ENCODE measurements at places on chromosomes 2 and 18.

GRCh38 chr2:73970850-73971471 is 13.7 kb upstream of the TET3 start:
- no peaks in the 10 kb centered on the region for H3K36me3 ChIP-seq
- DNase-seq, result peak; percentile 85
- peaks cover 26% of the 10 kb centered on the region for H3K4me1 ChIP-seq
- peak overlapping the region; percentile 70 for H3K27ac ChIP-seq

DNA sequence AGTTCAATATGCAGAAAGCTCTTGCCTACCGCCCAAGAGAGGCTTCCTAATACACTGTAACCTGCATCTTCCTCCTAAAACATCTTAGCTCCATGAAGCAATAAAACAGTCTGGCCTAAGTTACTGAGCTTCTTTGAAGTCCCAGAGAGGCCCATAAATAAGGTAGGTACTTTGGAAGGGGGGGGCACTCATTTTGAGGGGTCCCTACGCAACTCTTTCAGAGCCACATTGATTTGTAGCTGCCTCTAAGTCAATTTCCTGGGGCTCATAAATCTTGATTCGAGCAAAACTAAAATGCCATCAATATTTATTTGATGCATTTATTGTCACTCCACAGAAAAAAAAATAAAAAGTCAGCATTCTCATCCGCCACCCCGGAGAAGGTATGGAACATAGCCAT is 60.4 kb upstream of the SIX2 start:
- no peak overlapping the region for H3K27ac ChIP-seq
- no peaks in the 10 kb centered on the region for H3K36me3 ChIP-seq
- H3K4me3 ChIP-seq, result no peak overlapping the region

DNA sequence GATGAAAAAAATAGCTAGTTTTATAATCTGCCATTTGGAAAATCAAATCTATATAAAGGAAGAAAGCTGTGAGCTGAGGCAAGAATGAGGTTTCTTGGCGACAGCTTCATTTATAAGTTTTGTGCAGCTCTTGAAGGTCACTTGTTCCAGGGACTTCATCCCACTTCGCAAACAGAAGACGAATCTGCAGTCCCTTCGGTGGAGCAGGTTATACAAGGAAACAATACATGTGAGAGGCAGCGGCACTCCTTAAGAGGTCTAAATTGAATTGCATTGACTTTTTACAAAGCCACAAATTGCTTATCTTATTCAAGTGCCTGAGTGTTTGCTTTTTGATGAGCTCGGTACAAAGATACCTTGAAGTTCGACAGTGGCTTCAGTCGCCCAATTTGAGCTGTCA is 72.2 kb downstream of the C1QL2 start:
- H3K27ac ChIP-seq, result no peak overlapping the region
- H3K36me3 ChIP-seq, result no peaks in the 10 kb centered on the region
- no peak overlapping the region for H3K4me3 ChIP-seq
- H3K27me3 ChIP-seq, result no peaks in the 10 kb centered on the region
- DNase-seq, result no peak
- H3K4me1 ChIP-seq, result no peaks in the 10 kb centered on the region

GRCh38 chr18:42611134-42611533 is 504.4 kb downstream of the RIT2 start:
- H3K27ac ChIP-seq, result no peak overlapping the region
- no peaks in the 10 kb centered on the region for H3K36me3 ChIP-seq
- no peaks in the 10 kb centered on the region for H3K27me3 ChIP-seq
- no peak for DNase-seq

GRCh38 chr2:65450810-65451209 is 18.4 kb upstream of the SPRED2 start:
- DNase-seq, result no peak
- H3K27me3 ChIP-seq, result no peaks in the 10 kb centered on the region
- H3K36me3 ChIP-seq, result no peaks in the 10 kb centered on the region

GRCh38 chr2:158049129-158049855 is 52.4 kb upstream of the UPP2 start:
- no peaks in the 10 kb centered on the region for H3K36me3 ChIP-seq
- no peaks in the 10 kb centered on the region for H3K4me1 ChIP-seq
- no peak for DNase-seq
- H3K27me3 ChIP-seq, result no peaks in the 10 kb centered on the region
- H3K4me3 ChIP-seq, result no peak overlapping the region
- no peak overlapping the region for H3K27ac ChIP-seq

GRCh38 chr2:224594840-224595239 is 9.7 kb upstream of the CUL3 start:
- H3K4me1 ChIP-seq, result no peaks in the 10 kb centered on the region
- no peak overlapping the region for H3K4me3 ChIP-seq
- no peak for DNase-seq
- H3K27me3 ChIP-seq, result no peaks in the 10 kb centered on the region
- H3K36me3 ChIP-seq, result no peaks in the 10 kb centered on the region

GRCh38 chr2:236605345-236605734 is 35.7 kb downstream of the ACKR3 start:
- no peak overlapping the region for H3K4me3 ChIP-seq
- DNase-seq, result no peak
- no peak overlapping the region for H3K27ac ChIP-seq
- no peaks in the 10 kb centered on the region for H3K4me1 ChIP-seq
- no peaks in the 10 kb centered on the region for H3K36me3 ChIP-seq

DNA sequence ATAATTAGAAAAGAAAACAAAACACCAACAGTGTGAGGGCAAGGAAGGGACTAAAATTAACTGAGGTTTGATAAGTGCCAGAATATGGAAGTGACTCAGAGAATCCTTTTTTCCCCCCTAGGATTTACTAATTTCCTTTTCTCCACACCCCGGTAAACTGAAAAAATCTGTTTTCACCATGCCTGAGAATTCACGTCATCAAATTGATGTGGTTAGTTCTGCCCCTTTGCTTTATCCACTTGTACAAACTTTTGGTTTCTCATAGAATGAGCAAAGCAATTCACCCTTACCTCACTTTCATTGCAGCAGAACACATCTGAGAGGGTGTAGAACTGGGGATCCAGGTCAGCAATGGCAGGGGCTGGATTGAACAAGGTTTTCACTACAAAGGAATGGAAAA is 57.8 kb downstream of the RBKS start:
- no peak for DNase-seq
- no peaks in the 10 kb centered on the region for H3K4me1 ChIP-seq

- H3K27ac ChIP-seq, result no peak overlapping the region
- no peaks in the 10 kb centered on the region for H3K27me3 ChIP-seq
- no peaks in the 10 kb centered on the region for H3K36me3 ChIP-seq
Measured at GRCh38 chr18:60157810-60158209, 214.8 kb downstream of the MC4R start.

- no peaks in the 10 kb centered on the region for H3K36me3 ChIP-seq
- H3K27me3 ChIP-seq, result no peaks in the 10 kb centered on the region
- no peak for DNase-seq
- H3K4me1 ChIP-seq, result peaks cover 17% of the 10 kb centered on the region
- no peak overlapping the region for H3K27ac ChIP-seq
Measured at GRCh38 chr18:3984163-3984757, 470.8 kb downstream of the DLGAP1 start.

DNA sequence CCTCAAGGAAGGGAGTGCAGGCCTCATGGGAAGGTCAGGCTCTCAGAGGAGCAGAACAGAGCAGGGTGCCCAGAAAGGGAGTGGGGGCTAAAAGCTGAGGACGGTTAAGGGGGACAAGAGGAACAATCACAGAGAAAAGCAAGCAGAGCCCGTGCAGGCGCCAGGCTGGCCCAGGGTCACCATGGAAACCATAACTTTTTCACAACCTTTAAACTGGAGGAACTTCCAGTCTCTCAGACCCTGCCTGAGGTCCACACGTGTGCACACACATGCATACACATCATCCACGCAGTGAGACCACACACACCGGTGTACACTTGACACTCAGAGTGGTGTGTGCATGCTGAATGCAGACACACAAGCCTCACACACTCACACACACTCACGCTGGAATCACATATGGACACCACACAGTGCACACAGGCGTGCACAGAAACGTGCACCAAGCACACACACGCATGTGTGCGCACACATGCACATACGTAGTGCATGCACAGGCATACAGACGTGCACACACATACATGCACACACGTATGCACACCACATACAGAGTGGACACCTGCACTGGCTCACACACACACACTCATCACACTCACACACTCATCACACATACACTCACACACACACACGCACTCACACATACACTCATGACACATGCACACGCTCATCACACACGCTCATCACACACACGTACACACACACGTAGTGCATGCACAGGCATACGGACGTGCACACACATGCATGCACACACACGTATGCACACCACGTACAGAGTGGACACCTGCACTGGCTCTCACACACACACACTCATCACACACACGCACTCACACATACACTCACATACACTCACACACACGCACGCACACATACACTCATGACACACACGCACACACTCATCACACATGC is 37.2 kb upstream of the SNED1 start:
- peak overlapping the region; percentile 88 for H3K27ac ChIP-seq
- no peak overlapping the region for H3K4me3 ChIP-seq
- no peaks in the 10 kb centered on the region for H3K36me3 ChIP-seq
- H3K4me1 ChIP-seq, result peaks cover 36% of the 10 kb centered on the region
- no peaks in the 10 kb centered on the region for H3K27me3 ChIP-seq
- peak; percentile 51 for DNase-seq

- no peaks in the 10 kb centered on the region for H3K36me3 ChIP-seq
- H3K27me3 ChIP-seq, result no peaks in the 10 kb centered on the region
- no peak for DNase-seq
- no peak overlapping the region for H3K27ac ChIP-seq
- H3K4me1 ChIP-seq, result no peaks in the 10 kb centered on the region
Measured at GRCh38 chr2:69007603-69008002, 5.4 kb upstream of the ANTXR1 start.

DNA sequence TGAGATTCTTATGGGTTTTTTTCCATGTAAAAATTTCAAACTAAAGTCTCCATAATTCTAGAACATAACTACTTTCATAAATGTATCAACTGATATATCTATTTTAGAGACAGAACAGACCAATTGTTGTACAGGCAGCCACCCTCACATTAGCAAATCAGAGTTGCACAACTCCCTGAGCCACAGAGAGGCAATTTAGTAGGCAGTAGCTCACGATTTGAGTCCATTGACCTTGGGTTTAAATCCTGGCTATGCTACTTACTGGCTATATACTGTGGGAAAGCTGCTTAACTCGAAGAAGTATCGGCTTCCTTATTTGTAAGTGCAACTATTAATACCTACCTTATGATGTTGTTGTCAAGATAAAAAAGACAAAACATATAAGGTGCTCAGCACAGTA is 16.2 kb downstream of the MTIF2 start:
- no peak overlapping the region for H3K4me3 ChIP-seq
- H3K27me3 ChIP-seq, result no peaks in the 10 kb centered on the region
- H3K36me3 ChIP-seq, result no peaks in the 10 kb centered on the region
- peak; percentile 36 for DNase-seq
- H3K27ac ChIP-seq, result no peak overlapping the region
- no peaks in the 10 kb centered on the region for H3K4me1 ChIP-seq

DNA sequence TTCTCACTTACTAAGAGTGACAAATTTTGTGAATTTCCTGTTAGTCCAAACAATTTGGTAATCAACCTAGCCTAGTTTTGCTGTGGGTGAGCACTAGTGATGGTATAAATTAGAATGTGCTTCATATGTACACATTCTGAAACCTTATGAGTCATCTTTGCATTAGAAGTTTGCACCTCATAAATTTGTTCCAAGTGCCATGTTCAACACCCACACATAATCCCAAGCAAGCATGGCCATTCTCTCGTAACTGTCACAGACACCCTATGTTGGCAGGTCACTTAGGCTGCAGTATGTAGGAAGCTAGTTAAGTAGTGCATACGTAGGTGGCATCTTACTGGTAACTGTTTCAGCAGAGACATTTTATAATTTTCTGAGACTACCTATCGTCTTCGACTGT is 46.9 kb downstream of the NAB1 start:
- DNase-seq, result no peak
- no peak overlapping the region for H3K27ac ChIP-seq
- H3K4me1 ChIP-seq, result no peaks in the 10 kb centered on the region
- no peak overlapping the region for H3K4me3 ChIP-seq
- H3K27me3 ChIP-seq, result no peaks in the 10 kb centered on the region
- no peaks in the 10 kb centered on the region for H3K36me3 ChIP-seq

GRCh38 chr2:134671513-134671912 is 47.3 kb downstream of the TMEM163 start:
- peaks cover 8% of the 10 kb centered on the region for H3K4me1 ChIP-seq
- no peak for DNase-seq
- no peaks in the 10 kb centered on the region for H3K36me3 ChIP-seq
- no peak overlapping the region for H3K27ac ChIP-seq
- H3K4me3 ChIP-seq, result no peak overlapping the region
- H3K27me3 ChIP-seq, result no peaks in the 10 kb centered on the region

- H3K4me1 ChIP-seq, result peaks cover 28% of the 10 kb centered on the region
- H3K4me3 ChIP-seq, result no peak overlapping the region
- H3K27me3 ChIP-seq, result peaks cover 71% of the 10 kb centered on the region
- H3K36me3 ChIP-seq, result no peaks in the 10 kb centered on the region
- DNase-seq, result no peak
Measured at GRCh38 chr2:44942304-44943030, 965 bp downstream of the SIX3 start.

GRCh38 chr2:61405813-61406212 is 65.1 kb downstream of the USP34 start:
- peaks cover 12% of the 10 kb centered on the region for H3K4me1 ChIP-seq
- H3K27me3 ChIP-seq, result no peaks in the 10 kb centered on the region
- no peaks in the 10 kb centered on the region for H3K36me3 ChIP-seq
- no peak overlapping the region for H3K27ac ChIP-seq

DNA sequence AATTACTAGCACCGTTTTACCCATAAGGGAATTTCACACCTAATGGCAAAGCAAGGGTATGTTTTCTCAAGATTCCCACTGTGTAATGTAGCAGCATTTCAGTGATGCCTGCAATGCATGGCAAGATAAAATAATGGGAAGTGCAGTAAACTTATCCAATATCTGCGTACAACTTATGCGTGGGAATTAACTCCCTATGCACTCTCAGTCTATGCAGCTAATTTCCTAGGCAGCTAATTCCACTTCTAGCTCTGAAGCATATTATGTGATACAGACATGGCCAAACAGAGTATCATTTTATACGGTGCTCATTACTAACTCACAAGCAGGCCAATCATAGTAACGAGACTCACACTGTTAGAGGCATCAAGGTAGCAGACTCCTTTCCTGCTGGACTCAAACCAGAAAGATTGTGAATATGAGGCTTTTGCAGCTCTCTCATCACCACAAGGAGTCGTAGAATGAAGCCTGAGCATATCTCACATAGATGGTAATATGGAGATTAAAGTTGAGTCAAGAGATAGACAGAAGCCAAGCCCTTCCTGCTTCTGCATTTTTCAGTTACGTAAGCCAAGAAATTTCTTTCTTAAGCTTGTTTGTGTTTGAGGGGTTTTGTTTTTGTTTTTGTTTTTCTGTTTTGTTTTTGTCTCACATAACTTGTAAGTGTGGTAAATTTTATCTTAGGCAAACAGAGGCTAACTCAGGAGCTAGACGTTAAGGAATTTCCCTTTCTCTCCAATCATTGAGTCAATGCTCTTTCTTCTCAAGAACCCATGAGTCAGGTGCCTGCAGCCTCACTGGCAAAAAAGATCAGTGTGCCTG is 34.8 kb upstream of the ITGAV start:
- H3K27ac ChIP-seq, result no peak overlapping the region
- no peak for DNase-seq
- no peaks in the 10 kb centered on the region for H3K27me3 ChIP-seq
- no peaks in the 10 kb centered on the region for H3K36me3 ChIP-seq
